ENCODE measurements at places on chromosomes 3 and 15. TPM values are rescaled to one million over a fixed set of nuclear protein-coding genes. Genes with fewer than 3 reads are reported as not detected.

GRCh38 chr3:119302697-119303551 is 8.7 kb downstream of the ARHGAP31 start:
- no peaks in the 10 kb centered on the region for H3K36me3 ChIP-seq
- H3K4me3 ChIP-seq: no peak overlapping the region
- H3K4me1 ChIP-seq: peaks cover 37% of the 10 kb centered on the region
- no peaks in the 10 kb centered on the region for H3K27me3 ChIP-seq

- DNase-seq: no peak
- H3K27me3 ChIP-seq: no peaks in the 10 kb centered on the region
- peaks cover 6% of the 10 kb centered on the region for H3K36me3 ChIP-seq
- H3K4me3 ChIP-seq: no peak overlapping the region
- H3K27ac ChIP-seq: peak overlapping the region; percentile 58
These were observed 8.3 kb downstream of the TRA2B start for GRCh38 chr3:185929192-185930151.

The SAMMSON gene
- total RNA-seq: 2.5 TPM

The PXYLP1 gene
- total RNA-seq: 9.9 TPM
